ENCODE measurements at places on chromosomes 13 and 19.

DNA sequence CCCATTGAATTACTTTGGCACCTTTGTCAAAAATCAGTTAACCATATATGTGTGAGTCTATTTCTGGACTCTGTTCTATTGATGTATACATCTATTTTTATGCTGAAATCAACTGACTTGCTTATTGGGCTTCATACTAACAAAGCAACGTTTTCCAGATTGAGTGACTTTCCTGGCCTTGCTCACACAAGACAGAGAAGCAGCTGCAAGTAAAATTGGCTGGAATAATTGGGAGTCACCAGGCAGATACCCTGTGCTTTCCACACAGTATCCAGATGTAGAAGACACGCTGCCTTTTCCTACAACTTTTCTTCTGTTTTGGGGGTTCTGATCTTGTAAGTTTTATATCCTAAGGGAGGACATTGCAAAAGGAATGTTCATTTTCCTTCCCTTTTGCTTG lies 11.2 kb downstream of the METTL21C start:
- no peak for DNase-seq

- DNase-seq: no peak
Observed at GRCh38 chr13:30493658-30494381, 28.1 kb upstream of the HMGB1 start.

DNA sequence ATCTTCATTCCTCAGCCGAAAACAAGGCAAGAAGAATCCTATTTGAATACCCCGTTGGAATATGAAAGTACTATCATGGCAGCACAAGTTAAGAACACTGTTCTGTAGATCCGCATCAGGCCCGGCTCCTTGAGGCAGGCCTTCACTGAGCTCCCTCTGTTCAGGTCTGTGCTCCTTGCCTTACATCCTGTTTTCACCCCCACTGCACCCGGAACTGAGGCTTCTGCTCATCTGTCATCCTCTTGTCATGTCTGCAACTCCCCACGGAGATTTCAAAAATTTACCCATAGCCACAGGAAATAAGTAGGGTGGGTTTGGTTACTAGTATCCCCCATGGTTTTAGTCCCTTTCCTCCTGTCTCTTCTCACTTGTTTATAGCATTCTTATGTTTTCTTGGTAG lies 861.9 kb downstream of the GPC5 start:
- peak; percentile 43 for DNase-seq

DNA sequence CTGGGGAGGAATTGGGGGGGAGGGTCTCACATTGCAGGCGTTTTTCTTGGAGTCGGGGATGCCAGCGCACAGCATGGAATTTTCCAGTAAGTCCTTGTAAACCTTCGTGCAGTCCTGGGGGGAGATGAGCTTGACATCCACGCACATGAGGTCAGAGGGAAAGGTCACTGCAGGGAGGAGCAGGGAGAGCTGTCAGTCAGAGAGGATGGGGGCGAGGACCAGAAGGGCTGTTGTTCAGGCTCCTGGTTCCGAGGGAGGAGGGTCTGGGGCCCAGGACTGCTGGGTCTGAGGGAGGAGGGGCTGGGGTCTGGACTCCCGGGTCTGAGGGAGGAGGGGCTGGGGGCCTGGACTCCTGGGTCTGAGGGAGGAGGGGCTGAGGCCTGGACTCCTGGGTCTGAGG lies 4.0 kb downstream of the KLK7 start:
- DNase-seq: peak; percentile 50

GRCh38 chr13:106548064-106548696 lies 12.7 kb upstream of the EFNB2 start:
- no peak for DNase-seq

- DNase-seq: no peak
Observed at GRCh38 chr13:37029617-37030016, 29.0 kb downstream of the EXOSC8 start.

GRCh38 chr13:97359181-97360057 lies 74.5 kb upstream of the RAP2A start:
- DNase-seq: peak; percentile 84

DNA sequence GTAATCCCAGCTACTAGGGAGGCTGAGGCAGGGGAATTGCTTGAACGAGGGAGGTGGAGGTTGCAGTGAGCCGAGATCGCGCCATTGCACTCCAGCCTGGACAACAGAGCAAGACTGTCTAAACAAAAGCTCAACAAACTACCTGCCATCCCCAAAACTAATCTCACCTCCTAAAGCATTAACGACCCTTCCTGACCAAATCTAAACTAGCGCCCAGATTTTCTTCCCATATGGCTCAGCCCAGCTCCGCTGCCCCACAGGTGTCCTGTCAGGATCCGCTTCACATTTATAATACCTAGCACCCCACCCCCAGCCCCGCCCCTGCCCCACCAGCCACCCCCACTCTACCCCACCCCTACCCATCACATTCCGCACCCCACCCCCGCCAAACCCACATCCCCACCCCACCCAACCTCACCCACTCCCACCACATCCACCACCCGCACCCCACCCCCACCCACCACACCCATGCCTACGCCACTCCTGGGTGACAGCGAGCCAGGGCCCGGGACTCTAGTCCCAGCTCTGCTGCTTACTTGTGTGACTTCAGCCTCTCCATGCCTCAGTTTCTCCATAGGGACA lies 599 bp downstream of the C19orf12 start:
- no peak for DNase-seq
